Activated T-helper 9 cell treated with anti-CD3 and anti-CD28 coated beads, Interleukin-2, amount 50 U/mL, for 16 hours (primary cell): ENCODE measurements at places on chromosomes 3 and 15.

DNA sequence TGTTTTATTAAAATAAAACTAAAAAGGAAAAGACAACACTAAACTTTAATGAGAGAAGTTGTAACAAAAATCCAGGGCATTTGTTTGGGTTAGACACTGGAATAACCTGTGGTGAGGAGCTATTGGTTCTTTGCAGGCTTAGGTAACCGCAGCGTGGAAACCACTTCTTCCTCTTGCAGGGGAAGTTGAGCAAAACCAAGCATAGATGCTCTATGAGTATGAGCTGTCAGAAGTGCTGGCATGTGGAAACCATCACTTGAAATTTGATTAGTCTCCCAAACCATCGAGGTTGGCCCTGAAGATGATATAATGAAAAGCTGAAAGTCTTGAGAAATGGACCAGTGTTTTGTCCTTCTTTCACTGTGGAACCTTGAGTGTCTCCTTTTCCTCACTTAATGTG lies 127.1 kb upstream of the RBMS3 start:
- DNase-seq = no peak

DNA sequence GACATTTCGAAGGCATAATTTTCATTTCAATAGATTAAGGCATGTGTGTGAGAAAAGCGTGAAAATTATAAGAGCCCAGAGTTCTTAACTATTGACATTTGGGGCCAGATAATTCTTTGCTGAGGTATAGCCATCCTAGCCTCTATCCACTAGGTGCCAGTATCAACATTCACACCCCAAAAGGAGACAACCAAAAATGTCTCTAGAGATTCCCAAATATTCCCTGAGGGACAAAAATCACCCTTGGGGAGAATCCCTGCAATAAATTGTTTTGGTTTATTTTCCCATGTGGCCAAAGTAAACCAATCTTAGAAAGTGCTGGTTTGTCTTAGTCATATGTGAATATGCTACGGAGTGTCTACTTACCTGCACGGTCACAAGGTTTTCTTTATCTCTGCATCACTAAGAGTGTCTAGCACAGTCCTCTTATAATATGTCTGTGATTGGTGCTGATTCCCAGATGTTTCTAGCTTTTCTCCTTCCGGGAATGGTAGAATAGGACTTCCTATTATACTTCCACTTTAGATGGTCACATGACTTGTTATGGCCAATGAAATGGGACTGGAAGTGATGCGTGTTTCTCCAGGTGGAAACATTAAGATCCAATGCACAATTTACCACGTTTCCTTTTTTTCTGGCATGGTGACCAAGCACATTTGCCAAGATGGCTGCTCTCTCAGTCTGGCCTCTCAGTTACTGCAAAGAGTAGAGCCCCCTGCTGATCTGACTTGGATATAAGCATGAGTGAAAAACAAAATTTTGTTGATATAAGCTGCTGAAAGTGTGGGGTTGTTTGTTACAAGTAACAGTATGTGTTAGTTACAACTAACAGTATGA lies 8.0 kb upstream of the KBTBD8 start:
- no peak for DNase-seq

- no peak for DNase-seq
These were observed 226.3 kb downstream of the TAFA4 start for GRCh38 chr3:68706096-68706495.

GRCh38 chr3:126496894-126497850 lies 20.4 kb downstream of the UROC1 start:
- DNase-seq = no peak

DNA sequence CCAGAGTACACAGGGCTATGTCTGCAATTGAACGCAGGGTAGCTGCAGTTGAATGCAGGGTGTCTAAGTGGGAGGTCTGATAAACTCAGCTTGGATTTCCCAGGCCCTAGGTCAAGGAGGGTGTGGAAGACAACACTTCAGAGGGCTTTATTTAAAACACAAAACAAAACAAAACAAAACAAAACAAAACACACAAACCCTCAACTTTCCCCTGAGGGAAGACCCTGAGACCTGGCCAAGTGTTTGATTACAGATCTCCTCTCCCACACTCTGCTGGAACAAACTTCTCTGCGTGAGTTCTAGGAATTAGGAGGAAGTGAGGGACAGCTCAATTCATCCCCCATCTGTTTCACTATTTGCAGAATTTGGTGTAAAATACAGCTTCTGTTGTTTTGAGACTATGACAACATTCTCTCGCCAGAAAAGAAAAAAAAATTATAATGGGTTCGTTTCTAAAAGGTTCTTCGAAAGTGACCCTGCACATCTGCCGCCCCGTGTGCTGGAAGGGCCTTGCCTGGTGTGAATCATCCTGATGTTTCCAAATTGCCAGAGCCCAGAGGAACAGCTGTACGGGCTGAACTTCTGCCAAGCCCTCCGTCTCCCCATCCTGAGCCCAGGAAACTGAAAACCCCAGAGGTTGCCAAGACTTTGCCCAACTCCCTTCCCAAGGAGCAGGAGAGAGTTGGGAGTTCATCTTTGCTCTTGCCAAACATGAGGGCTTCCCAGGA lies 73.3 kb upstream of the RAD18 start:
- DNase-seq = no peak

DNA sequence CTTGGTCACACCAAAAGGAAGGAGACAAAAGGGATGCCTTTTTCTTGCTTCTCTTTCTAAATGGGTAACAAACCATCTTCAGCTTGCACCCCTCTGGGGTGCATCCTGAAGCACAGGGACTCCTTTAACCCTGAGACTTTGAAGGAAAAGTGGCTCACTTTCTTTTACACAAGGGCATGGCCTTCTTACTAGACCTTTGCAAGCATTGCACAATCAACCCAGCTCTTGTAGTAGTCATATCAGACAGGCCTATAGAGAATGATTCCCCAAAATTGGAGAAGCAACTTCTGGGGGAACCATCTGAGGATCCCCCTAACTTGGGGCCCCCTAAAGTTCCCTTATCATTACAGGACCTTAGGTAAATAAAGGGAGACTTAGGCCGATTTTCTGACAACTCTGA lies 56.1 kb upstream of the GK5 start:
- no peak for DNase-seq

DNA sequence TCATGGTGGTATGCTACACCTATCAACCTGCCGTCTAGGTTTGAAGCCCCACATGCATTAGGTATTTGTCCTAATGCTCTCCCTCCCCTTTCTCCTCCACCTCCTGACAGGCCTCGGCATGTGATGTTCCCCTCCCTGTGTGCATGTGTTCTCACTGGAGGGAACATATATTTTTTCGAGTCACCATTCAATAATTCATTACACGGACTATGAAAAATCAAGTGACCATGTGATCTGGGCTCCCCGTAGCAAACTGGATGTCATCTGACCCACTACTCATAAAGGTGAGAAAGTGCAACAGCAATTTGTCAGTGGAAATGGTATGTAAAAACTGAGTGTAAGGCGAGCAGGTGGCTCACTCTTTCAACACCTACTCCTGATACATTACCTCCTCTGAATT lies 224.3 kb upstream of the RASGRP1 start:
- no peak for DNase-seq

DNA sequence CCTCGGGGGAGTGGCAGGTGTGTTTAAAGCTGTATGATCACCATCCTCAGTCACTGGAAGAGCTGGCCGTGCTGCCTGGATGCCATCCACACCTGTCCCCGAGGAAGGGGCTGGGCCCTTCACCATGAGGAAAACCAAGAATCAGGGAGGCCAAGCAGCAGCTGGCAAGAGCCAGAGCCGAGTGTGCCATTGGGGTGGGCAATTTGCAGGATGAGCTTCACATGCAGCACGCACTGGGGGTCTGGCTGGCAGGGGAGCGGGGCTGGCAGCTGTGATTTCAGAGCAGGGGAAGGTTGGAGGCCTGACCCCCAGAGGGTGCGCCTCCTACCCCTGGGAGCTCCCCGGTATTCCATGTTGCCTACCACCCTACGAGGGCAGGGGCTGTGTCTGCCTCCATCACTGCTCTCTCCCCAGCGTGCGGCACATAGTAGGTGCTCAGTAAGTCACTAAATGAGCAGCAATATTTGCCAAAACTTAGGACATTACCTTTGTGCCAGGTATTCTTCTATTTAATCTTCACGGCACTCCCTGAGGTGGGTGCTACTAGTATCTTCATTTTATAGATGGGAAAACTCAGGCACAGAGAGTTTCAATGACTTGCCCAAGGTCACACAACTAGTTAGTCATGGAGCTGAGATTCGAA lies 30.3 kb upstream of the IQSEC1 start:
- DNase-seq = no peak

GRCh38 chr3:52147804-52148203 lies 6.4 kb downstream of the POC1A start:
- no peak for DNase-seq

- DNase-seq = no peak
These were observed 546.2 kb downstream of the GRM7 start for GRCh38 chr3:7407107-7407506.

- no peak for DNase-seq
These were observed 34.8 kb upstream of the CHRNB4 start for GRCh38 chr15:78675617-78676360.

GRCh38 chr3:13716540-13717221 lies 163.2 kb downstream of the WNT7A start:
- DNase-seq = no peak

GRCh38 chr3:146343551-146343950 lies 92.6 kb upstream of the PLSCR4 start:
- DNase-seq = no peak

DNA sequence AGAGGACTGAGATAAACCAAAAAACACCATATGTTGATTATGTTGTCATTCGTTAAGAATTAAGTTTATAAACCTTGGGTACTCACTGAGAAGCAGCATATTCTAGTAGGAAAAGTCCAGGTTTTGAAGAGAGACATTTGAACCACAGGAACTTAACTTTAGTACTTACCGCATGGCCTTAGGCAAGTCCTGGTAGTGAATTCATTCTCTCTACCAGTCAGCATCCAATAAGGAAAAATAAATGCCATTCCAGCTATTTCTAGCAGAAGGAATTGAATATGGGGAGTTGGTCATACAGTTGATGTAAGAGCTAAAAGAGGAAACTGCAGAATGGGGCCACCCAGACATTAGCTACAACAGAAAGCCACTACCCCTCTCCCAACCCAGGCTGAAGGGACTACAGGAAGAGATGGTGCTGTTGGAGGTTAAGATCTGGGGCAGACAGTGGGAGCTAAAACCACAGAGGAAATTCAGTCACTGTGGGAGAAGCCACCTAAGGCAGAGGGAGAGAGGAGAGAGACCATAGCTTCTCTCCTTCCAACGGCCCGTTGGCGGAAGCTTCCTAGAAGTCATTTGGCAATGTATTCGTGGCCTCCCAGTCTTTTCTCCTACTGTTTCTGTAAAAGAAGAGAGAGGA lies 133.8 kb upstream of the RARB start:
- no peak for DNase-seq

- no peak for DNase-seq
These were observed 263.7 kb upstream of the LMCD1 start for GRCh38 chr3:8237893-8238292.
